Naive thymus-derived CD4-positive, alpha-beta T cell (primary cell): ENCODE measurements at places on chromosomes 2 and 18. TPM values are rescaled to one million over a fixed set of nuclear protein-coding genes. Genes with fewer than 3 reads are reported as not detected.

DNA sequence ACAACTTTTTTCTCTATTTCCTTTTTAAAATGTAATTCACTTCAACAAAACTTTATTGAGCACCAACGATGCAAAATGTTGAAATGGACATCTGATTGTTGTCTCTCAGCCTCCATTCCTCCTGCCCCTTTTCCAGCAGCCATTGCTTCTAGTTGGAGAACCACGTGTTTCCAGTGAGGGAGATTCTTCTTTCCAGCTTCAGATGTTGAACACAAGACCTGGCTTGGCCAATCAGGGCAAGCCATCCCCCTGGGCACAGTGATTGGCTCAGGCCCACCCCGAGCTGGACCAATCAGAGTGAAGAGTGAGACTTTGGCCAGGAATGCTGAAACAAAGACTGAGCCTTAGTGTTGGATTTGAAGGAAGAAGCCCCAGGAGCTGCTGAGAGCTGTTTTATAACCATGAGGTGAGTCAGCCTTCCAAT, 59.0 kb downstream of the E2F6 start:
- no peak for DNase-seq

ADRA2B gene
- total RNA-seq, result not detected

- no peak for DNase-seq
Measured at GRCh38 chr2:60885683-60886082, 4.3 kb downstream of the REL start.

FN1 gene
- total RNA-seq, result 0.13 TPM

- DNase-seq, result no peak
Measured at GRCh38 chr2:150475479-150476250, 11.8 kb downstream of the RND3 start.
